Aortic smooth muscle cell (primary cell): ENCODE measurements at places on chromosomes 1 and 21. TPM values are rescaled to one million over a fixed set of nuclear protein-coding genes. Genes with fewer than 3 reads are reported as not detected.

Gene MYBPH
- 0.06 TPM in 1 of 2 replicates, not detected in the other for total RNA-seq

Gene SHC1
- 218 and 248 TPM in 2 replicates for total RNA-seq

Gene LHX4
- under 0.01 TPM in 2 replicates for total RNA-seq

Gene LCE1C
- not detected in 2 replicates for total RNA-seq

Gene CHD1L
- 41.5 and 45.6 TPM in 2 replicates for total RNA-seq

Gene ATXN7L2
- 1.3 and 1.8 TPM in 2 replicates for total RNA-seq

Gene KCNA3
- not detected in 2 replicates for total RNA-seq

Gene GCSAML
- not detected in 2 replicates for total RNA-seq

Gene KIF26B
- total RNA-seq, result under 0.01 and 0.19 TPM in 2 replicates

Gene KCNH1
- not detected in 2 replicates for total RNA-seq

Gene TPTE
- total RNA-seq, result not detected in 2 replicates

Gene SDC3
- total RNA-seq, result 23.4 and 37.3 TPM in 2 replicates

Gene OR2G6
- total RNA-seq, result not detected in 2 replicates

Gene ACTA1
- not detected in 2 replicates for total RNA-seq

Gene GBP6
- total RNA-seq, result not detected in 2 replicates

Gene PLA2G5
- total RNA-seq, result 3.9 and 4.5 TPM in 2 replicates

Gene C1QB
- 0.13 TPM in 1 of 2 replicates, not detected in the other for total RNA-seq

Gene ATP1A4
- total RNA-seq, result not detected in 2 replicates

Gene HNRNPR
- total RNA-seq, result 93.2 and 105 TPM in 2 replicates

Gene TRIM67
- under 0.01 TPM in 1 of 2 replicates, not detected in the other for total RNA-seq
